ENCODE measurements at places on chromosomes 12 and 14.

GRCh38 chr12:93778306-93778705, 101.1 kb downstream of the CRADD start:
- DNase-seq, result peak; percentile 85

GRCh38 chr12:72465155-72465554, 193.0 kb downstream of the TRHDE start:
- no peak for DNase-seq

DNA sequence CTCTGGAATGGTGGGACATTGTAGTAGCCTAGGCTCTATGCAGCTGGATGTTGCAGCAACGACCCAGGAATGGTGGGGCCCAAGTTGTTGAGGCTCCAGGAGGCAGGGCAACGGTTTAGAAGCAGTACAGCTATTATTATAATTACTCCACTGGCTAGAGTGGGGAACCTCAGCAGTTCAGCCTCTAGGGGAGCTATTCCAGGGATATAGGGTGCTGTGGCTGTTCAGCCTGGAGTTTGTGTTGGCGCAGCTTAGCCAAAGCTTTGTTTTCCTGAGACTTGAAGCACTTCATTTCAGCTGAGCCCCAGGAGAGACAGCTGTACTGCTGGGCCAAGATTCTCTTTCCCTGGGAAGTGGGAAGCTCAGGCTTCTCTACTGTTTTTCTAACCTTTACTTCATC, 1023.0 kb upstream of the ATXN7L3B start:
- DNase-seq, result no peak

- DNase-seq, result no peak
Measured at GRCh38 chr12:31570880-31571279, 20.1 kb downstream of the DENND5B start.

DNA sequence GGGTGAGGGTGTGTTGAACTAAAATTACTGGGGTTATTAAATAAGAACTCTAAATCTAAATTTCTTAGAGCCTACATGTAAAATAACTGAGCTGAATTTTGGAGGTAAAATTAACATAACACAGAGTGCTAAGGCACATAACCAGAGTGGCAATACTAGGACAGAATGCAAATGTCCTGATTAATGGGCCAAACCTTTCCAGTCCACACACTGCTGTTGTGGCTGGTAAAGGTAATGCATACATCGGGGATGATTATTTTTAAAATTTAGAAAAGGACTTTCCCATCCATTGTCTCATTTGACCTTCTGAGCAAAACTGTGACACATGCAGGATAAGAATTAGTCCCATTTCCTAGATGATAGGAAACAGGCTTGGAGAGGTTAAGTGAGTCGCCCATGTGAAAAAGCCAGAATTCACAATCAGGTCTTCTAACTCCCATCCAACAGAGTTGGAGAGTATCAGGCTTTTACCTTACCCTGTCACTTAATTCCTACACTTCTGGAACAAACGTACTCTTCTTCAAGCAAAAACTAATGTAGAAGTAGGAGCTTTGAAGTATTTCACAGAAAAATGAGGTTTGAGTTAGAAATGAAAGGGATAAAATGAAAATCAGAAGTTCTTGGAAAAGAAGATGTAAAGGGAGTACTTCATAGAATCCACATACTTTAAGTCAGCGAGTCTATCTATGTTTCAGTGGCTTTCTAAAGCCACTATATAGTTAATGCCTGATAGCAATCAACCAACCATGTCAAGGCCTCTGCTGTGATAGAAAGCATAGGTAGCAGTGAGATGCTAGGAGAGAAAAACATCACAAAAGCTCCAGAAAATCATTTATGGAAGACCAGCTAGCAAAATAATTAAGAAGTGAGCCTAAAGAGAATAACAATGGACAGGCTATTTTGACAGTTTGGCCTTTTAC, 334.9 kb upstream of the DIO2 start:
- DNase-seq, result no peak

- peak; percentile 14 for DNase-seq
Measured at GRCh38 chr14:91417120-91417982, at the start of gene CCDC88C. Gene CCDC88C, minus strand, starts transcription at chr14:91417820. Its CDS starts 130 bp downstream, at chr14:91417690.

DNA sequence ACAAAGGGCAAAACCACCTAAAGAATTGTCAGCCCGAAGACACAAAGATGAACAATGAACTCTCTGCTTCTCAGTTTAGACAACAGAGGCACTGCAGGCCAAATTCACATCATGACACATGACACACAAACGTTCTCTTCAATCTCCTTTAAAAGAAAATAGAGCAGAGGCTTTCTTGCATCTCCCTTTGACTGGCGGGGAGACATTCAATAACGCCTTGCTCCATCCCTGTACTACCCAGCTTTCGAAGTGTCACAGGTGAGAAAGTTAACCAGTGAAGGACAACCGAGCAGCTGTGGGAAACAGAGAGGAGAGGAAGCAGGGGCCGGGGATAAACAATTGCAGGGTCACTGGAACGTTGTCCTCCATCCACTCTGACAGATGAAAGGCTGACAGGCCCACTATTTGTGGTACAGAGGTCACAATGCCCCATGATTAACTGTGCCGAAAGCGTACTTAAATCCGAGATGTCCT, 130.8 kb downstream of the PHLDA1 start:
- no peak for DNase-seq

GRCh38 chr14:62629176-62629725, 416.0 kb downstream of the KCNH5 start:
- DNase-seq, result no peak

DNA sequence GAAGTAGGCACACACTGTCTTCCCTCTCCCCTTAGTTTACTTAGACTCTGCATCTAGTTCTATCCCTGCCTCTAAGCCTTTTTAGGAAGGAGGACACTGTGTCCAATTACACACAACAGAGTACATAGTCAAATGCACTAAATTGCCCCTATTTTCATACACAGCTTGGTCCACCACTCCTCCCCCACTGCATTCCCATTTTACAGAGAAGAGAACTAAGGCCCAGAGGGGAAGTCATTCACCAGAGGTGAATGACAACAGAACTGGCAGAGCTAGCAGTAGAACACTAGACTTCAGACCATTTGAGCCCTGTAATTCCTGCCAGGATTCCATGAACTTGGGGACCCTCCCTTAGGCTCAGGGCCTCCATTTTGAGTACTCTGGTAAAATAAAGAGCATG, 1.1 kb upstream of the JPH4 start:
- DNase-seq, result no peak

DNA sequence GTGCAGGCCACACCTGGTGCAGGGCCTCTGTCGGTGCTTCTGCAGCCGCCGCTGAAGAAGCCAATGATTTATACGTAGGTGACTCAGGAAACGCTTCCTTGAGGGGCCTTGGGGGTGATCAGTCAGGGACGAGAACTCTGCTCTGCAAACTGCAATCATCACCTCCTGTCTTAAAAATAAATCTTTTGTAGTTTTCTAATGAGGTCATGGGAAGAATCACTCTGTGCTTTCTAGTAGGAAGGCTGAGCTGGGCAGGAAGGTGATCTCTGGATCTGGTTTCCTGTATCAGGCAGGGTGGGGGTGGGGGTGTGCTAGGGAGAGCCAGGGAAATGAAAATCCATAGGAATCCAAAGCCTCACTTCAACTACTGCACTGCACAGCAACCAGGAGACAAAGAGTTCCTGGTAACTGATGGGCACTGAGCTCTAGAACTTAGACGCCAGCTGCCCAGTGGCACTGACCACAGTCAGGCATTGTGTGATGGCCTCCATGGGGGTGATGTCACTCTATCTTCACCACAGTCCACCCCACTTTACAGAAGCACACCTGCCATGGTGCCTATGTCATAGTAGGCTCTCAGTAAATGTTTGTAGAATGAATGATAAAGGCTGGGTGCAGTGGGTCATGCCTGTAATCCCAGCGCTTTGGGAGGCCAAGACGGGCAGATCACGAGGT, 292.4 kb upstream of the PWP1 start:
- no peak for DNase-seq

DNA sequence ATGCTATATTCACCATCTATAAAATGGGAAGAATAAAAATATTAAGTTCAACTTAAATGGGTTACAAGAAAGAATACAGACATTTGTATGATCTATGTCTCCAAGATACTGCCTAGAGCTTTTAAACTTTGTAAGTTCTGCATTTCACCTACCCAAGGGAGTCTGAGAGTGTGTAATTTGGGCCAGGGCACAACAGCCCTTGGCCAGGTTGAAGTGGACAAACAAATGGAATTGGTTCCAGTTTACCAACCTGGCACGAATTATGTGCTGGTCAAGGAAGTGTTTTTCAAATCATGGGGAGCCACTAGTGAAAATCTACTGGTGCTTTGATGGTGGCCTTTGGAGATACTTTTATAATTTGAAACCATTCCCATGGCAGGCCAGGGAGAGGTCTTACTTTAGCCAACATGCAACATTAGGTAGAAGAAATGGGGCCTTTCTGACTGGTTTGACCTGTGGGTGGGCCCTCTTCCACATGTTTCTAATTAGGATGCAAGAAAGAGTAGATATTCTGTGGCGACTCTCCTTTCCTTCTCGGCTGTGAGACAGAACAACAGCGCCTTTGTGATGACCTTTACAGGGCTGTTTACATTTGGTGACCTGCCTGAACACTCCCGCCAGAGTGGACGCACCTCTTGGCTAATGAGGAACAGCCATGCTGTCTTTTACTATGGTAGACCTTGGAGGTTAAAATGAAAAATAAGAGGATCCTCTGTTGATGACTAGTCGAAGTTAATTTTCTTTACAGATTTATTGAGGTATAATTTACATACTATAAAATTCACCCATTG, 476.6 kb downstream of the ZFP36L1 start:
- DNase-seq, result no peak

DNA sequence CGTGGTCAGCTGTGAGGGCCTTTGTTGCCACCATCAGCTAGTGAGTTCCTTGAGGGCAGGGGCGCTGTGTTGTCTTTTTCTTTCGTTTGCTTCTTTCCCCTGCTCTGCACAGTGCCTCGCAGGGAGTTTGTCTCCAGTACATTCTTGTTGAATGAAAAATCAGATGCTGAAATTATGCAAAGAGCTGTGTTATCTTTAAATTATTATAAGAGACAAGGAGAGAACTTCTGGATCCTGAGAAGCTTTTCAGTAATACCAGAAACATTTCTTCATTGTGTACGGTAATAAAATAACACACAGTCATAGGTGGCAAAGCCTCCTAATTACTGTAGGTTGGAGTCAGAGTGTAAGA, 14.9 kb downstream of the EML1 start:
- DNase-seq, result no peak

DNA sequence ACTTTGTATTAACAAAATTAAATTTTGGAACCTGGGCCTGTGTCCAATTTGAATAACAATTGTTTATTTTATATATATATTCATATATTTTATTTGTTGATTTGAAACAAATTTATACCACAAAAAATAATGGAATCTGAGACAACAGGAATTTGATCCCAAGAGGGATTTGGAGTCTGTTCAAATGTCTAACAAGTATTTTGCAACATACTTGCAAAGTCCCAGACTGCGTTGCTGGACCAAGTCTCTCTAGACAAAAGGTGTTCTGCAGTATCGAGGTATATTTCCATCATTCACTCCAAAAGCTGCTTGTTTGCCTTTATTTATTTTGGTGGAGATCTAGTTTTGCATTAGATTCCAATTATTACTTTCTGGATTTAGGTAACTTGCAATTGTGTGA, 68.7 kb upstream of the PTPRR start:
- no peak for DNase-seq

DNA sequence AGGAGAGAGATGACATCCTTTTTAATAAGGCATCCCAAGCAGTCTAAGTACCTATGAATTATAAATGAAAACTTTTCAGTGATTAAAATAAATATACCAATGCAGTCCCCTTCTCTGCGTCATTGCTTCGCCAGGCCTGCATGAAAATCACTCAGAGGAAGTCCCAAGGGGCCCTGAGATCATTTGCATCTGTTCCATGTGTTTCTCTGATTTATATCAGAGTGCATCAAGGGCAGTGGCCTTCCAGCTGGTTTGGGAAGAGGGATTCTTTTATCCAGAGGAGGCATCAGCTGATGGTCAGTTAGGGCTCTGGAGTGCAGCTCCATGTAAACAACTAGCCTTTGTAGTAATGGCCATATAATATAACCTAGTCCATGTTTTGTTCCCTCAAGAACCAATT, 210.1 kb downstream of the RGS6 start:
- no peak for DNase-seq

DNA sequence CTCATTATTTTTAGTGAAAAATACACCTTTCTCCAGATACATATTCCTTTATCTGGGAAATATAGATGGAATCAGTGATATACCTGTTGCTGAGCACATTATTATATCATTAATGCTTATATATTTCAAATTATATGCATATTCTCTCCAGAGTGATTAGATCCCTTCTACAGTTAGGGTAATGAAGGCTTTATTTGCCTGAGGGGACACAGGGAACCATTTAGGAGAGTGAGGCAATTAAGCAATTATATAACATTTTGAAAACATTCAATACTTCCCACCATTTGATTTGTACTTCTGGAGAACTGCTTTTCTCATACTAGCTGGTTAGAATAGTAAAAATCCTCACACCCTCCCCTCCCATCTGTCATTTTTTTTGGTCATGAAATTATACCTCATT, 212.8 kb upstream of the NOVA1 start:
- DNase-seq, result no peak

DNA sequence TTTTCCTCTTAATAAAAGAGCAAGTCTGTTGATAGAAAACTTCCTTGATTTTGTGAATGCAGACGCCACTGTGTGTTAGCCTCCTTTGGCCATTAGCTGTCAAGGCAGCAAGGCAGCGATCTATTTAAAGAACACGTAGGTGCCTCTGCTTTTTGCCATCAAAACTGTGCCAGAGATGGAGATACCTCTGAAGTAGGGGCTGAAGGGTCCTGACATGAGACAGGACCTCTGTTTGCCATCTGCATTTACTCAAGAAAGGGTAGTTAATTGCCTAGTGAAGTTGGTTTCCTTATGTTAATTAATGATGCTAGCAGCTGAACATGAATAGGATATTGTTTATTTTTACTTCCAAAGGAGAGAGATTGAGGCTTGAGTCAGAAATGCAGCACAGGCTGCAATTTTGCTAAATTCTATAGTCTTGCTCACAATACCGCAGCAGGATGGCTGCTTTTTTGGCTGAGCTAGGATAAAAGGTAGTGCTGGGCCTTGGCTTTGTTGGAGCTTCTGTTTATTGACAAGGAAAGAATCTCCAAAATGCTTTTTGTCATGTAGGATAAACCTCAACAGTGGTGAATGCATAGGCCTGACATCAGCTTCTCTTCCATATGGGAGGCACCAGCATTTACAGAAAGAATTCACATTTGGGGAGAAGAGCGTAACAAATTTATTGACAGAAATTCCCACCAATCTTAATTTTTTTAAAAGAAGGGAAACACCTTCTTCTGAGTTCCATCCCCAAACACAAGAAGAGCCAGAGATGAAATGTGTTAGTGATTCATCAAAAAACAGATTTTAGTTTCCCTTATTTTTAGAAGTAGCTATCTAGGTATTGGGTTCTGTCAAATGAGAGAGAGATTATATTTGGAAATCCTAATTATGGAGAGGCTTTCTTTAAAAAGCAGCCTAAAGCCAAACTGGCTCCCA, 13.9 kb upstream of the RPH3A start:
- DNase-seq, result no peak

DNA sequence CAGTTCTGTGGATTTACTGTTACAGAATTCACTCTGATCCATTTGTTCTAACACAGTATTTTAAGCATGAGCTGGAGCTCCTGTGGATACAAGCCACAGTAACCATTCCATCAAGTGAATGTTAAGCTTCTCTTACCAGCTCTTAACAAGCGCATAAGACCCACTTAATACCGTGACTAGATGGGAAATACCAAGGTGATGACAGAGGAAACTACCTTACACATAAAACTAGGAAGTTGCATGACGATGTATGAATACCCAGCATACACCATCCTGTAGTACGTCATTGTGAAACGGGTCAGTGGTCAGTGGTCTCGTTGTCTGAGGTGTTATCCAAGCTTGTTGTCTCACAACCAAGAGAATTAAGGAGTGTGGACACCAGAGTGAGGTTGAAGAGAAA, 2.0 kb upstream of the GALC start:
- no peak for DNase-seq

GRCh38 chr12:56469007-56469930, 891 bp downstream of the SPRYD4 start:
- DNase-seq, result no peak

All from EL (cell line).